ENCODE measurements at places on chromosomes 2 and 18.
A peak's percentile ranks its signal among the peaks of the same experiment; 100 is the strongest.

DNA sequence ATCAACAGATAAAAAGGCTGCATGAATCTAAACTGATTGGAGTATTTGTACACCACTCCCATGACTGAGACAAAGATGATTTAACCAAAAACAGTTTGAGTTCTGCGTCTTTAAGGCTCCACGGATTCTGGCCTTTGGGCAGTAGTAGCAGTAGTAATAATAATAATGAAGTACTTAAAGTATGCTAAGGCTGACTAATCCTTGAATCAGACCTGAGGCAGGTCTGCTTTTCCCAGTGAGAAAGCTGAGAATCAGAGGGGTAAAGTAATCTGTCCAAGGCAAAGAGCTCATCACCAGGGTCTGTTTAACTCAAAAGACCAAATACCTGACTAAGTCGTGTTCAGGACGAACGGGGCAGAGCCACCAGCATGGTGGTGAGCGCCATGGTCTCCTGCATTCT, 61.4 kb downstream of the ID2 start:
- no peak for DNase-seq

DNA sequence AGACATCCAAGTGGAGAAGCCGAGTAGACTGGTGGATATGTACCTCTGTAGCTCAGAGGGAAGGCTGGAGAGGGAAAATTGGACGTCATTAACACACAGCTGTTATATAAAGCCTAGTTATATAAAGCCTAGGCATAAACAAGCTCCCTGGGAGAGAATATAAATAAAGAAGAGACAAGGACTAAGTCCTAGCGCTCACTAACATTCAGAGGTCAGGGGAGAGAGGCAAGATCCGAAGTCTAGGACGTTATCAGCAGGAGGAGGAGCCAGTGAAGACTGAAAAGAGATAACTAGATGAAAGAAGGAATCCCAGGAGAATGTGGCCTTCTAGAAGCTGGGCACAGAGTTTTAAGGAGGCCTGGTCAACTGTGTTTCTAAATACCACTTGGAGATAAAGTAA, 55.3 kb downstream of the NOL10 start:
- DNase-seq, result no peak

- no peak for DNase-seq
These were observed 96.2 kb downstream of the TPO start for GRCh38 chr2:1509271-1510065.

DNA sequence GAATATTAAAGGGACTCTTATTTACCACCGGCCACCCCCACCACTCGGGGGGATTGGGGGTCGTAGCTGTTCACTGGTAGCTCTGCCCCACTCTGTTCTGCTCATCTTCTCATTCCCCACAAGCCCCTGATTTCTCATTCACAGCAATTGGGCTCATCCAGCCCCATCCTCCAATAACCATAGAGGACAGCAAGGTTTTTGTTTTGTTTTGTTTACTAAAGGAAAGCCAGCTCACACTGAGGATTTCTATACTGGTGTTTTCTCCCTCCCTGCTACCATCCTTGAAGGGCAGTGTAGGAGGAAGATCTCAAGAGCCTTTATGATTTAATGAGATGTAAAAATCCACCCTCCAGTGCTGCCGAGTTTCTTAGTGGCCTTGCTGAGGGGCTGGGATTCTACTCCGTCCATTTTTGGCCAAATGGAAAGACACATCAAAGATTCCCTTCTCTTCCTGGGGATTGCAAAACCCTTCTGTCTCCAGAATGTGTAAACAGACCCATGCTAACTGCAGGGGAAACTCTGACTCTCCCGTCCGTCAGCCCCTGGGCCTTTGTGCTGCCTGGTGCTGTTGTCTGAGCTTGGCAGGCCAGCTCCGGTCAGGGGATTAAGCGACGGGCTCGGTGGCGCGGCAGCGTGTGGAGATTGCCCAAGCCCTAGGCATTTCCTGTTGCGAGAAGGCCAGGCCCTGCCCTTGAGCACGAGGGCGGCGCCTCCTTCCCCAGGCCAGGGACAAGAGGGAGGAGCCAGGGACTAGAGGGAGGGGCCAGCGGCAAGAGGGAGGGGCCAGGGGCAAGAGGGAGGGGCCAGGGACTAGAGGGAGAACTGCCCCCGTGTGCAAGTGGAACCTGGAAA, 165.0 kb downstream of the ANTXR1 start:
- peak; percentile 75 for DNase-seq

- DNase-seq, result no peak
These were observed 7.7 kb upstream of the TRAPPC8 start for GRCh38 chr18:31950583-31950982.

DNA sequence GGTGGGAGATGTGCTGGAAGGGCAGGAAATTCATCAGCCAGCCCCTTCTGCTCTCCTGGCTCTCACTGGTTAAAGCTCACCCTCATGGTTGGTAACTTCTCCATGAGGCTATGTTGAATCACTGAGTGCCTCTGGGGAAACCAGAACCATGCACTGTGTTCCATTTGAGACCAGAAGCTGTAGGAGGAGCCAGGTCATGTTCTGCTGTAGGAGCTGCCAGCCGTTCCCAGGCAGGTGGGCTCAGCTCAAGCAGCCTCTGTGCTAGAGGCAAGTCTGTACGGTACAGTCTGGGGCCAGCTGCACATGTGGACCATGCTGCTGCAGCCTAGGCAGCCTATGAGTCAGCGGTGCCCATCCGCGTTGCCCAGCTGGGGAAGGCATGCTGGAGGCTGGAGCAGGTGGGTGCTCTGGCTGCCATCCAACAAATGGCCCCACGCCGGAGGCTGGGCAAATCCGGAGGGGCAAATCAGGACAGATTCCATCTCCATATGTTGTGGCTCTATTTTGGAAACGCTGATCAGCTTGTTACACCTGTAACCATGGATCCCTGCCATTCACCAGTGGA, 22.0 kb upstream of the KCNF1 start:
- no peak for DNase-seq

GRCh38 chr18:75422341-75422910, 5.1 kb downstream of the SMIM21 start:
- no peak for DNase-seq

DNA sequence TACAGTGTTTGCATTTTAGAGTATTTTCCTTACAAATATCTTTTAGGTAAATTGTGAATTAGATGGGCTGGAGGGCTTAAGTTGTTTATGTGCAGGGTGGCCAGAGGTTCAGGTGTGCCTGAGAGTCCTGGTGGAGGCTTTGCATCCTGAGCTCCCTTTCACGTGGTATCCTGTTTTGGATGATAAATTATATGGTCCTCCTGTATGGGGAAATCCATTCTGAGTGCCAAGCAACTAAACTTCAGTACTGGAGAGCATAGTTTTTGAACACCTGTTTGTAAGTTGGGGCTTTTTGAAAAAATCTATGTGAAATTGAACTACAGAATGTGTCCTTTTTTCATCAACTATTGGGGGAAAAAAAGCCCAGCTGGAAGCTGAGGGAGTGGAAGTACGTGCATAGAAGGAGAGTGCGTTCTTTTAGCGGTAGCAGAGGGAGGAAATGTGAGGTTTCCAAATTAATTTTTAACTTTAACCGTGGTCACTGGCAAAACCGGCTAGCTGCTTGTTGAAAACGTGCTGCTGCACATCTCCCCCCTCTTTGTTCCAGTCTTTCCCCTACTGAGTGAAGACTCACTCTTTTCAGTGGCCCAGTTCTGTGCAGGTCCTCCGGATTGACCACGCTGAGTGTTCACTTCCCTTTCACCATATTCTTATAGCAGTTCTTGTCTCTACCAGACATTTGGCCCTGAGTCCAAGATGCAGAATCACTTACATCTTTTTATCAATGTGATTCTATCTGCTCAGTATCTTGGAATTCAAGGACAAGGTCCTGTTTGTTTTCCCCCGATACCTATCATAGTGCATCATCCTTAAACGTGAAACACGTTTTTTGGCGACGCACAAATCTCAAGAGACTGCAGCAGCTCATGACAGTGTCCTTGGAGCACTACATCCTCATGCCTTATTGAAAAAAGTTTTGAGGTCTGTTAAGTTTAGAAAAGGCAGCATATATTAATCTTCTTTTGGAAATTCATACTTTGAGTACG, 15.3 kb downstream of the CNOT11 start:
- DNase-seq, result no peak

- DNase-seq, result no peak
These were observed 163.1 kb upstream of the RGPD4 start for GRCh38 chr2:107663632-107664031.

DNA sequence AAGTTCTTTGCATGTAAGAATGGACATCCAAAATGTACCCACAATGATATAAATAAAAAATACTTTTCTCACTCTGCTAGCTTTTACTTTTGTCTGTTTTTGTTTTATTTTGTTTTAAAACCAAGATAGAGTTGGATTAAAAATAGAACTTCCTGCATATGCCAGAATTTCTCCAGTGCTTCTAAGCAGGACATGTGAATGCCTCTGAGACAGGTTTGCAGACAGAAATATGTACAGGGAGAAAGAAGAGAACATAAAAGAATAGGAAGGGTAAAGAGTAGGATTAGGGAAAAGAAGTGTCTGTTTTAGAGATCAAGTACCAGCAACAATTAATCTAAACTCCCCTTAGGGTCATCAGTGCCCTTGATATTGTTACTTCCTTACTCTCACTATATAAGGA, 114.4 kb downstream of the BMPR2 start:
- no peak for DNase-seq

Measured in CD4-positive, alpha-beta T cell treated with Interleukin-4 for 1 hour (primary cell).